ENCODE measurements at places on chromosomes 5 and 9.

DNA sequence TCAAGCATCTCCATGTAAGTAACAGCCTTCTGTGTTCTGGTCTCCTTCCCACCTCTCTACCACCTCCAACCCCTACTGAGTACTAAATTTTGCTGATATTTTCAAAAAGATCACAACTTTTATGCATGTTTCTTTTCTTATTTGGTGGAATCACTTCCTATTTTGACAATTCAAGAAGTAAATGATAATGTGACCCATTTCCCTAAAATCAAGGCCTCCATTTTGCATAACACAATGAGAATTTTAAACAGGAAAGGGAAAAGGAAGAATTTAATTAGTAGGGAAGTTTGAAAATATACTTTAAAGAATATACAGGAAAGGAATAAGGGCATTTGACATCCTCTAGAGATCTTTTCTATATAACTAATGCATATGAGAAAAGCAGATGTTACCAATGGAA lies 212.9 kb upstream of the RASA1 start:
- DNase-seq, result no peak

- DNase-seq, result no peak
Measured at GRCh38 chr5:34833976-34834793, 4.8 kb upstream of the TTC23L start.

- peak; percentile 69 for DNase-seq
Measured at GRCh38 chr5:142726188-142726731, 40.4 kb upstream of the FGF1 start.

GRCh38 chr9:6218099-6218502 lies 2.5 kb downstream of the IL33 start:
- DNase-seq, result no peak

GRCh38 chr9:87714819-87715218 lies 11.1 kb upstream of the CTSL start:
- DNase-seq, result no peak

- no peak for DNase-seq
Measured at GRCh38 chr5:79578876-79579275, 33.4 kb upstream of the TENT2 start.

DNA sequence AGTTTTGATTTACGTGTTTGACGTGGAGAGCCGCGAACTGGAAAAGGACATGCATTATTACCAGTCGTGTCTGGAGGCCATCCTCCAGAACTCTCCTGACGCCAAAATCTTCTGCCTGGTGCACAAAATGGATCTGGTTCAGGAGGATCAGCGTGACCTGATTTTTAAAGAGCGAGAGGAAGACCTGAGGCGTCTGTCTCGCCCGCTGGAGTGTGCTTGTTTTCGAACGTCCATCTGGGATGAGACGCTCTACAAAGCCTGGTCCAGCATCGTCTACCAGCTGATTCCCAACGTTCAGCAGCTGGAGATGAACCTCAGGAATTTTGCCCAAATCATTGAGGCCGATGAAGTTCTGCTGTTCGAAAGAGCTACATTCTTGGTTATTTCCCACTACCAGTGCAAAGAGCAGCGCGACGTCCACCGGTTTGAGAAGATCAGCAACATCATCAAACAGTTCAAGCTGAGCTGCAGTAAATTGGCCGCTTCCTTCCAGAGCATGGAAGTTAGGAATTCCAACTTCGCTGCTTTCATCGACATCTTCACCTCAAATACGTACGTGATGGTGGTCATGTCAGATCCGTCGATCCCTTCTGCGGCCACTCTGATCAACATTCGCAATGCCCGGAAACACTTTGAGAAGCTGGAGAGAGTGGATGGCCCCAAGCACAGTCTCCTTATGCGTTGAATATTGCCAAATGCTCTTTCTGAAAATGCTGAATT lies 850 bp downstream of the RRAGA start:
- DNase-seq, result peak; percentile 3

GRCh38 chr5:143245929-143246561 lies 157.4 kb downstream of the NR3C1 start:
- peak; percentile 84 for DNase-seq

DNA sequence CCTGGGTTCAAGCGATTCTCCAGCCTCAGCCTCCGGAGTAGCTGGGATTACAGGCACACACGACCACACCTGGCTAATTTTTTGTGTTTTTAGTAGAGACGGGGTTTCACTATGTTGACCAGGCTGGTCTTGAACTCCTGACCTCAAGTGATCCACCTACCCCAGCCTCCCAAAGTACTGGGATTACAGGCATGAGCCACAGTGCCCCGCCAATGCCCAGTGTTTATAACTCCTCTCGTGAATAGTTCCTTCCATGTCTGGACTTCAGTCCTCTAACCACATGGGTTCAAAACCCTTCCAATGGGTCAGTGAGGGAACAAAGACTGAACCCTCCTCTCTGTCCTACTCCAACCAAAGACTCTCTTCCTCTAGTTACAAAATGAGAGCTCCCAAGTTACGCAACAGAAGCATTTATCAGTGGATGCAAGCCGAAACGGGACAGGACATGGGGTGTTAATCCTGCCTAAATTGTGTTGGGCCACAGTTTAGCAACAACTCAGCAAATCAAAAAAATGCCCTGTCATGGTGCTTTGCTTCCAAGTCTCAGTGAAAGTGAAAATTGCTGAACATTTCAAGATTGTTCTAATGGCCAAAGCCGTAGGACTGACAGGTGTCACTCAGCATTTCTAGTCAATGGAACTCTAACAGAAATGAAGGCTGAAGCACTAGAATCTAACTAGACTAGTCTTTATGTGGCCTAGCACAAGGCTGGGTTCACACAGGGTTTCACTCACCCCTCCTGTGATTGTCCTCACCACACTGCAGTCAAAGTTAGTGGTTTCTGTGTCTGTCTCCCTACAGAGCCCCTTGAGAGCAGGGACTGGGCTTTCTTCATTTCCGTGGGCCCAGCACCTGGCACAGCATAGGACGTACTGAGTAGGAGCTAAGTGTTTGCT lies 3.2 kb upstream of the TMEM245 start:
- DNase-seq, result no peak

DNA sequence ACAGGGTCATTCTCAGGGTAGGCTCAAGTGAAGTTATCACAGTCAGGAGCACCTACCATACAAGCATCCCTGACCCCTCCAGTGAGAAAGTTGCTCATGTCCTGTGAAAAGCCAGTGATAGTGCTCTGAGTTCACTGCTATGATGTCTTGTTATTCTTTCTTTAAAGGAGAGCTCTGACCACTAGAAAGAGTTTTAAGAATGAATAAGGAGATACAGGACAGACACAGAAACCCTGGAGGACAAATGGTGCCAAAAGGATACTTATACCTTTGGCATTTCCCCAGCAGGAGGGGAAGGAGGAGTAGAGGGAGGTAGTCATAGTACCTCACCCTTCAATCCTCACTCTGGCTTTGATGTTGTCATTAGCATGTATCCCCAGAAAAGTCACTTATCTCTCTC lies 84.0 kb upstream of the AGXT2 start:
- no peak for DNase-seq

- DNase-seq, result no peak
Measured at GRCh38 chr5:132363431-132364112, 5.9 kb upstream of the SLC22A5 start.

DNA sequence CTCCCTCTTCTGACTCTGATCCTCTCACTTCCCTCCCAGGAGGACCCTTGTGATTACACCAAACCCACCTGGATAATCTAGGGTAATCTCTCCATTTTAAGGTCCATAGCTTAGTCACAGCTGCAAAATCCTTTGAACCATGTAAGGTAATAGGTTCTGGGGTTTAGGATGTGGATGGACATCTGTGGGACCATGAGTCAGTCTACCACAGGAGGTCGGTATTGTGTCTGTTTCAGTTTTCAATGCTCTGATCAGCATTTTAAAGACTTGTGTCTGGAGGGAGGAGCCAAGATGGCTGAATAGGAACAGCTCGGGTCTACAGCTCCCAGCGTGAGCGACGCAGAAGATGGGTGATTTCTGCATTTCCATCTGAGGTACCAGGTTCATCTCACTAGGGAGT lies 112.6 kb downstream of the CAVIN4 start:
- no peak for DNase-seq

DNA sequence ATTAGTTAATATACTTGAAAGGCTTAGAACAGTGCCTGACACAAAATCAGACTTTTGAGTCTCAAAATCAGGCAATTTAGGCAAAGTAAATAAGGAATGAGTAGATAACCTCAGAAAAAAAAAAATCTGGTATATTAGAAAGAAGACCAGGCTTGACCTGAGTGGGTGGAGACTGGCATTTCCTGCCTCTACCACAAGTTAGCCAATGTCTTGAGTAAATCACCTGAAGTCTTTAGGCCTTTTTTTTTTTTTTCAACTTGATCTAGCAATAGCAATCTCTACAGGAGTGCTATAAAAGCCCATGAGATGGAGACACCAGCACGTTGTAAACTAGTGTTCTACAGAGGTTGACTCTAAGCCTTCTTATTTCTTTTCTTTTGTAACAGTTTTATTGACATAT lies 104.2 kb upstream of the RASEF start:
- no peak for DNase-seq

- no peak for DNase-seq
Measured at GRCh38 chr9:112836394-112836793, 54.3 kb downstream of the SLC46A2 start.

DNA sequence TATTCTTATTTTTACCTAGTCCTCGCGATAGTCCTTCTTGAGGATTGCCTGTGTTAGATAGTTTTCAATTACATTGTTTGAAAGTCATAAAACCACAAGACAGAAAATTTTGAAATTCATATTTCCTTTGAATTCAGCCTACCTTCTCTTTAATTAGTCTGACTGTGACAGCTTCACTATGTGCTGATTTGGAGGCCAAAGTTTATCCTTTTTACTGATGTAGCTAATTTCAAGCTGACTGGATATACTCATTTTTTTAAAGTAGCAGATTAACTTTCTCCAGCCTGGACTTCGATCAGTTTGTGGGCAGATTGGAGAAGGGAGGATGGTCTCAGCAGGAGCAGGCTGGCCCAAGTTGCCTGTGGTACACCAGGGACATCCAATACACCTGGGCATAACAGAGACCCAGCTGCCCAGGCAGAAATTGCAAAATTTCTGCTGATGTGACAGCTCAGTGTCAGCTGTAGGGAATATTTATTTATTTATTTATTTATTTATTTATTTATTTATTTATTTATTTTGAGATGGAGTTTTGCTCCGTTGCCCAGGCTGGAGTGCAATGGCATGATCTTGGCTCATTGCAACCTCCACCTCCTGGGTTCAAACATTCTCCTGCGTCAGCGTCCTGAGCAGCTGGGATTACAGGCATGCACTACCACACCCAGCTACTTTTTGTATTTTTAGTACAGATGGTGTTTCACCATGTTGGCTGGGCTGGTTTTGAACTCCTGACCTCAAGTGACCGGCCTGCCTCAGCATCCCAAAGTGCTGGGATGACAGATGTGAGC lies 24.2 kb downstream of the AGXT2 start:
- DNase-seq, result no peak

GRCh38 chr9:131496844-131497405 lies 5.8 kb upstream of the POMT1 start:
- DNase-seq, result no peak

DNA sequence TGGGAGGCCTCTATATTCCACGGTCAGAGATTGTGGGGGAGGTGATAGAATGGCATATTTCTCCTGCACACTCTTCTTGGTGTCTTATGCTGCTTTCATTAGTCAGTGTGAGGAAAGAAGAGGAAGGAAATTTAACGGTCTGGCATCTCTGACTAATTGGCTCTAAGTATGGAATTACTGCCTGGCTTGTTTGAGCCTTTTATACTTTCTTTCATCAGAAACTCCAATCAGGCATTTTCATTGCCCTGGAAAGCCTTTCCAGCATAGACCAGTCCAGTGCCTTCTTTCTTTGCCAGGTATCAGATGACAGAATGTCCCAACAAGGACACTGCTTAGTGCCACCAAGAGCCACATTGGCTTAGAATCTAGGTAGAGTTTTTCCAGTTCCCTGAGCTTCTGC lies 30.2 kb downstream of the CYSTM1 start:
- DNase-seq, result no peak

GRCh38 chr9:14961372-14962068 lies 51.3 kb upstream of the FREM1 start:
- no peak for DNase-seq

DNA sequence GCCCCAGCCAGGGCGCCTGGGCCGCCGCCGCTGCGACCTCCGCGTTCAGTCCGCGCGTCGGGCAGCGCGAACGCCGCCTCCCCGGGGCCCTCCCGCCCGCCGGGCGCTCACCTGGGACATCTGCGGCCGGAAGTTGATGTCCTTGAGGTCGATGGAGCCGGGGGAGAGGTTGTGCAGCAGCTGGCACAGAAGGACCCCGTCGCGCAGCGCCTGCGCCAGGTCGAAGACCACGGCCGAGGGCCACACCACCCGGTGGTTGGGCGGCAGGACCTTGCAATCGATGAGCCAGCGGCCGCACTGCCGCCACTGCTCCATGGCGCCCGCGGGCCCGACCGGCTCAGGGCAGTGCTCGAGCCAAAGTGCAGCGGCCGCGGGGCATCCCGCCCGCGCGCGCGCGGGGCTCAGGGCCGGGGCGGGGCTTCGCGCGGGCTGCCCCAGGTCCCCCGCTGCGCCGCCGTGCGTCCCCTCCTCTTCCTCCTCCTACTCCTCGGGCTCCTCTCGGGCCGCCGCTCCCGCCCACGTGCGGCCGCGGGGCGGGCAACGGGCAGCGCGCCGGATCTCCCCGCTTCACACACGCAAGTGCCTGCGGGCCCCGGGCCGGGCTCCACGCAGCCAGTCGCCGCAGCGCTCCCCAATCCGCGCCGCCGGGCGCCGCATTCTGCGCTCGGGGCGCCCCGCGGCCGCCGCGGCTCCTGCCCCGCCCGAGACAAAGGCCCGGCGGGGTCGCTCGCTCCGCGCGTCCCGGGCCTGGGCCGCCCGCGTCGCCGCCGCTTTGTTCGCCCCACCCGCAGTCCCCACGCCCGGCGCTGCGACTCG lies at the start of gene VAV2:
Gene VAV2, minus strand, starts transcription at position 361 of the 816 bp plus-strand sequence. Its CDS starts 46 bp downstream, at position 315.
- DNase-seq, result no peak

GRCh38 chr5:119395080-119395836 lies 39.4 kb downstream of the TNFAIP8 start:
- DNase-seq, result no peak

GRCh38 chr5:75848077-75848476 lies 130.8 kb upstream of the POC5 start:
- DNase-seq, result no peak

DNA sequence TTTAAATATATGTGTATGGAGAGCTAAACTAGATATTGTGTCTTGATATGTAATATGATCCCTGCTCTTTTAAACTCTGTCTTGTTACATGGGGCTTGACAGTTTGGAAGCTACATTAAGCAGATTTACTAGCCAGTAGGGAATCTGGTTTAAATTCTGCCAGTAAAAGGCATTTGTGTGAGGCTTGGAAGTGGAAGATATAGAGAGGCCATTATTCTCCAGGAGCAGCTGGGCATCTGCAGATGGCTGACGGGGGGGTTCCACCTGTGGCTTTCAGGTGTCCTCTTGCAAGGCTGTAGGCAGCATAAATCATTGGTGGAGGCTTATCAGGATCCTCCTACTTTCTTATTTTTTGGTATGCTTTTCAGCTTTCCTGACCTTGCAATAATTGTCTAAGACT lies 179.1 kb upstream of the FBXL7 start:
- no peak for DNase-seq

- DNase-seq, result peak; percentile 90
Measured at GRCh38 chr9:94139672-94140417, 55.6 kb downstream of the PTPDC1 start.

- DNase-seq, result no peak
Measured at GRCh38 chr5:79853676-79854418, 137.2 kb downstream of the MTX3 start.

- no peak for DNase-seq
Measured at GRCh38 chr5:136040746-136041415, 12.1 kb downstream of the TGFBI start.

- no peak for DNase-seq
Measured at GRCh38 chr5:74409166-74409706, 231.3 kb downstream of the ENC1 start.

Data from HS-27A (cell line).